ENCODE measurements at places on chromosomes 1 and 21. TPM values are rescaled to one million over a fixed set of nuclear protein-coding genes. Genes with fewer than 3 reads are reported as not detected.

The TMEM54 gene
- not detected for total RNA-seq

DNA sequence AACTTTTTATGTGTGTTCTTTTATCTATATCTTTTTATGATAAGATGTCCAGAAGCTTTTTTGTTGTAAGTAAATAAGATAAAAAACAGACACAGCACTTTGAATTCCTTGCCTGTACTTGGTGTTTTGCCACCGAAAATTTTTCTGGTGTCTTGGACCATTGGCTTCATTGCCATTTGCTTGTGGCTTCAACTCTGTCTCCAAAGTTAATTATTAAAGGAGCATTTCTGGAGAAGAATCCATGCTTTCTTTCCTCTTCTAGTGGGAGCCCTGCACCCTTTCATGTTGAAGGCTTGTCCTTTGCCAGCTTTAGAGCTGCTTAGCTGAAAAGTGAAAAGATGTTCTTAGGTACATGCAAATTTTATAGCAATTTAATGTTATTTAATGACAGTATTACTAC, 112.2 kb downstream of the DYRK1A start:
- no peak for DNase-seq
- H3K36me3 ChIP-seq: peaks cover 40% of the 10 kb centered on the region
- H3K27me3 ChIP-seq: no peaks in the 10 kb centered on the region
- no peak overlapping the region for H3K4me3 ChIP-seq
- peaks cover 20% of the 10 kb centered on the region for H3K4me1 ChIP-seq

DNA sequence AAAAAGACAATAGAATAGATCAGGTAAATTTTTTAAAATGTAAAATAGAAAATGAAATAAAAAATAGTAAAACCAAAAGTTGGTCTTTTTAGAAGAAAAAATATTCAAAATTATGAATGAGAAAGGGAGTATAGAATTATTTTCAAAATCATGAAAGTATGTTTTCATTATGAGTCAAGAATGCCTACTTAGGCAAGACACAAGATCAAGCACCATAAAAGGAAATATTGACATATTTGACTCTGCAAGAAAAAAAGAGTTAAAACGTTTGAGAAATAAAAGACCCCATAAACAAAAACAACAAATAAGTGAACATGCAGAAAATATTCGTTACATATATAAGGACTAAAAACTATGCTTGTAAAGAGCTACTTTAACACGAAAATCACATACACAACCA, 4.8 kb upstream of the COX20 start:
- no peak overlapping the region for H3K27ac ChIP-seq
- no peak for DNase-seq
- H3K27me3 ChIP-seq: no peaks in the 10 kb centered on the region

The ARHGAP30 gene
- 204 TPM for total RNA-seq

DNA sequence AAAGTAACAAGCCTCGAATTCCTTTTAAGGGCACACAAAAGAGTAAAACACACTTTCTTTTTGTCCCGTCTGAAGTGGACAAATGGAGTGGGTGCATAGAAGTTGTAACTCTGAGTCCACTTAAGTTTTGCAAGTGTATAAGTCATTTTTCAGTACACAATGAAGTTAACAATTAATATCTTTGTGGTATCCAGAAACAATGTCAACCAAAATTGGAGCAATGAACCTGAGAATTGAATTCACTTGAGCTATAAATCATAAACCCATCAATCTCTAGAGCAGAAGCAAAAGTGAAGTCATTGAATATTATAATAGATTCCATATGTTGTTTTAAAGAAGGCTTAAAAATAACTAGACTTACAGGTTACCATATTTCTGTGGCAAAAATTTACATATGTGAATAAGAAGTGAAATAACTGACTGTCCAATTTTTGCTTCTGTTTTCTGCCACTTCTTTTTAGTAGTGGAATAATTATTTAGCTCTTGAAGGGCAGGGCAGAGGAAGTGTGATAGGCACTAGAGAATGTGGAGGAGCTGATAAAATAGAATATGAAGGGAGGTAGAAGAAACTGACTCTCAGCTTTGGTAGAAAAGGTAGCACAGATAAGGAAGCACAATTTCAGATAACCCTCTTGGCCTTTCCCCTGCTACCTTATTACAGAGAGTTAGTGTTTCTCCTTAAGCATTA, 73.9 kb upstream of the RGL1 start:
- no peaks in the 10 kb centered on the region for H3K36me3 ChIP-seq
- H3K4me3 ChIP-seq: no peak overlapping the region
- peaks cover 2% of the 10 kb centered on the region for H3K27me3 ChIP-seq
- H3K4me1 ChIP-seq: no peaks in the 10 kb centered on the region

DNA sequence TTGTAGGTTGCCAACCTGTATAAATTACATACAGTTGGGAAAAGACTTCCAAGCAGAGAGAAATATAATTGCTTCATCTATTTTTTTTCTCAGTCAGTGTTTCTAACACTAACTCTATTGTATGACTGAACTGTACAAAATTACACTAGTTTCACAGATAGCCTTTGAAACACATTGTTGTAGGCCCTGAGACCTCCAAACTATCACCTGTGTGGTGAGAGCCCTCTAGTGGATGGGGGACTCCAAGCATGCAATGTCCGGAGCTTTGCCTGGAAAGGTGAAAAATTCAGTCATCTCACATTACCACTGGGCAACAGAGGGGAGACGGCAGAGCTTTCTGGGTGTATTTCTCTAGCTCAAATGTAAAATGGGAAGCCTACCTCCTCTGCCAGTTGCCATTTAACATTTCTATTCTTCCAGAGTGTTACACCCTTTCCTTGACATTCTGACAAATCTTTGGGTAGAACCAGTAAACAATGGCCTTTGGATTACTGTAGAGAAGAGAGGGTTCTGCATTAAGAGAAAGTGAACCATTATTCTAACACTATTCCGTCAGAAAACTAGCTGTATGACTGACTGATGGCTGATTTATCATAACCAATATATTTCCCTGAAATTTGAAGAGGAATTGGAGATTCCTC, 212.2 kb downstream of the LYPLAL1 start:
- no peak overlapping the region for H3K4me3 ChIP-seq
- no peak overlapping the region for H3K27ac ChIP-seq
- H3K4me1 ChIP-seq: no peaks in the 10 kb centered on the region

The CBR3 gene
- 1.8 TPM for total RNA-seq

The RABGGTB gene
- 116 TPM for total RNA-seq

The SLC1A7 gene
- not detected for total RNA-seq

GRCh38 chr1:114154963-114155322, 1.3 kb upstream of the SYT6 start:
- H3K4me3 ChIP-seq: no peak overlapping the region
- peaks cover 21% of the 10 kb centered on the region for H3K27me3 ChIP-seq
- no peaks in the 10 kb centered on the region for H3K36me3 ChIP-seq
- H3K27ac ChIP-seq: no peak overlapping the region
- H3K4me1 ChIP-seq: peaks cover 19% of the 10 kb centered on the region

GRCh38 chr21:35256468-35256988, 207.4 kb upstream of the RUNX1 start:
- no peaks in the 10 kb centered on the region for H3K4me1 ChIP-seq
- H3K27me3 ChIP-seq: peaks cover 2% of the 10 kb centered on the region
- DNase-seq: no peak
- no peaks in the 10 kb centered on the region for H3K36me3 ChIP-seq
- no peak overlapping the region for H3K4me3 ChIP-seq

The SAMSN1 gene
- 112 TPM for total RNA-seq

DNA sequence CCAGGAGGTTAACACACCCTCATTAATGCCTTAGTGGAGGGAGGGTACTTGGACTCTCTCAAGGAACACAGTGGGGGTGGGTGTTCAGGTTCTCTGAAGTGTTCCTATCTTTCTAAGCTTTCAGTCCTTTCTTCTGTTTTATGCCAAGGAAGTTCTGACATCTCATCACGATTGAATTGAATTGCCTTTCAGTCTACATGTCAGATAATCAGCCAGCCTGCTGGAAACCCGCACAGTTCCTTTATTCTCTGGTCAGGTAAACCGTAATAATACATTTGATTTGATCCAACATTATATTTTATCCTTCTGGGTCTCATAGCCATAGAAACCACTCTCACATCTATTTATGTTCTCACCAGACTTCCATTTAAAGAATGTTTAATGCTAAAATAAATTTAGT, 339.0 kb downstream of the RWDD3 start:
- H3K36me3 ChIP-seq: no peaks in the 10 kb centered on the region
- no peak overlapping the region for H3K27ac ChIP-seq

The MMEL1 gene
- 0.79 TPM for total RNA-seq

- peaks cover 2% of the 10 kb centered on the region for H3K27me3 ChIP-seq
- no peak for DNase-seq
- no peak overlapping the region for H3K27ac ChIP-seq
- no peaks in the 10 kb centered on the region for H3K36me3 ChIP-seq
These were observed 289.7 kb downstream of the TM2D1 start for GRCh38 chr1:61435226-61435625.

DNA sequence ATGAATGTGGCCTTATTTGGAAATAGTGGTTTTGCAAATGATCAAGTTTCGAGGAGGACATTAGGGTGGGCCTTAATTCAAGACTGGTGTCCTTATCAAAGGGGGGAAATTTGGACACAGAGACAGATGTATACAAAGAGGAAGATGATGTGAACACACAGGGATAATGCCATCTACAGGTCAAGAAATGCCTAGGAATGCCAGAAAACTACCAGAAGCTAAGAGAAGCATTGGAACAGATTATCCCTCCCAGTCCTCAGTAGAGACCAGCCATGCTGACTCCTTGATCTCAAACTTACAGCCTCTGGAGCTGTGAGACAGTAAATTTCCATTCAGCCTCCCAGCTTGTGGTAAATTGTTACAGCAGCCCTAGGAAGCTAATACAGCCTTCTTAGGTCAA, 151.4 kb downstream of the PTGER3 start:
- H3K27ac ChIP-seq: no peak overlapping the region
- no peaks in the 10 kb centered on the region for H3K36me3 ChIP-seq

GRCh38 chr1:99281105-99281504, 16.8 kb downstream of the PLPPR4 start:
- DNase-seq: no peak
- H3K4me1 ChIP-seq: no peaks in the 10 kb centered on the region
- H3K27me3 ChIP-seq: no peaks in the 10 kb centered on the region
- H3K27ac ChIP-seq: no peak overlapping the region

The TMCC2 gene
- 1.8 TPM for total RNA-seq

GRCh38 chr21:44539991-44540666, at the start of gene KRTAP10-1:
KRTAP10-1 (minus strand) TSS chr21:44540195; CDS start chr21:44540150, 45 bp downstream.
- H3K27ac ChIP-seq: no peak within 1 kb of the TSS
- H3K4me1 ChIP-seq: no peaks in the 10 kb centered on the region
- H3K36me3 ChIP-seq: no peaks in the 10 kb centered on the region
- H3K27me3 ChIP-seq: no peaks in the 10 kb centered on the region
- no peak for DNase-seq
- H3K4me3 ChIP-seq: no peak within 1 kb of the TSS

The NR5A2 gene
- not detected for total RNA-seq

The CRYAA gene
- not detected for total RNA-seq

DNA sequence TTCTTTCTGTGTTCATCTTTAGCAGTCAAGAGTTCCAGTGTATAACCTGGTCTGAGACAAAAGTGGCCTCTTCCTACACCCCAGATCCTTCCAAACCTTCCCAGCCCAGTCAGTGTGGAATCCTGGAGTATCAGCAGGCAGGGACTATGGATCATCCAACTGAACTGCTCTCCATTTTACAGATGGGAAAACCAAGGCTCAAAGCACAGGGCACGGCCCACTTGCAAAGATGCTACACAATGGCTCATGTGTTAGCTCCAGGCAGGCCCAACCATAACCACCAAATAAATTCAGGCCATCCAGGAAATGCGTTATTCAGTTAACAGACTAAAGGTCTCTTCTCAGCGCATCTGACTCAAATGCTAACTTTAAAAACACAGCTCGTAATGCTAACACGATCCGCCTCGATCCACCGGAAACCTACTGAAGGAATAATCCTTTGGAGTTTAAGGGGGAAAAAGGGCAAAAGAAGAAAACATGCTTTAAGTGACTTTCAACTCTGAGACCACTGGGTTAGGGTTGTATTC, 7.1 kb downstream of the GLIS1 start:
- H3K27me3 ChIP-seq: peaks cover 7% of the 10 kb centered on the region
- H3K4me3 ChIP-seq: no peak overlapping the region
- H3K36me3 ChIP-seq: no peaks in the 10 kb centered on the region
- no peak overlapping the region for H3K27ac ChIP-seq
- H3K4me1 ChIP-seq: no peaks in the 10 kb centered on the region

DNA sequence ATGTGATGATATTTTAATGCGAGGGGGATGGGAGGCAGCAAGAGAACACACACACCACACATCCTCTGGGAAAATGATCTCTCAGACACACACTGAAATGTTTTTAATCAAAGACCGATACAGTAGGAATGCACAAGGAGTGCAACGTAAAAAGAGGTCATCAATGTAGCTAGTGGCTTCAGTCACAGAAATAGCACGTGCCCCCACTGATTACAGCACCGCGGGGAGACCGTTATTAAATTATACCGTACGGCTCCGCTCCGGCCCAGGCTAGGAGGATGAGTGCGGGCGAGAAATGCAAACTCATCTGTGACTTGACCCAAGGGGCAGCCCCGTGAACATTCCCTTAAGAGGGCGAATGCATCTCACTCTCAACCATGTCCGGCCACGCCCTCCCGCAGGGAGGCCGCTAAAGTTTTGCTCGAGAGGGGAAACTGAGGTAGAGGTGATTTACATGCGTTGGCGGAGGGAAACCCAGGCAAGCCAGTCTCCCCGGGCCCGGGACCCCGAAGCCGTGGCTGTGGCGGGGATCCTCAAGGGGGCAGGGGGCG, 552 bp downstream of the UBR4 start:
- H3K4me1 ChIP-seq: peaks cover 51% of the 10 kb centered on the region
- H3K36me3 ChIP-seq: peaks cover 5% of the 10 kb centered on the region
- no peaks in the 10 kb centered on the region for H3K27me3 ChIP-seq

DNA sequence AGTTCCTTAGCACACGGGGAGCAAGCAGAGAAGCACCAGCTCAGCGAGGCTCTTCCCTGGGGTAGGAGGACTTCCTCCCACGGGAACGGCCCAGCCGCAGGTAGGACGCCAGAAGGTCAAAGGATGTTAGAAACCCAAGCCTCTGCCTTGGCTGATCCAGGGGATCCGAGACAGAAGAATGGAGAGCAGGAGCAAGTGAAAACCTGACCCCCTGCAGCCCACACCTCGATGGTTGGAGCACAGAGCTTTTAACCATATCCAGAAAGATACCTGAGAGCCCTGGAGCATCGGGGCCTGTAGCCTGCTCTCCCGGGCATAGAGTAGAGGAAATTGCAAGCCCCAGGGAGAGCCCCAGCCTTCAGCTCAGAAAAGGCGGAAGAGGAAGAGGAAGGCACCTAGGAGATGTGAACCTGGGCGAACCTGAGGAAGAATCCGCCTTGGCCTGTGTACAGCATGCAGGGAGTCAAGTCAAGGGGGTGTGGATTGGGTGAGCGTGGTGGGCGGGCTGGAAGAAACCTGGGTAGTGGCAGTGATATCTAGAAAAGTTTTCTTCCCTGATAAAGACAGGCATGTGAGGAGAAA, 76.3 kb downstream of the PSMG1 start:
- DNase-seq: no peak
- H3K27me3 ChIP-seq: no peaks in the 10 kb centered on the region
- no peaks in the 10 kb centered on the region for H3K4me1 ChIP-seq

GRCh38 chr1:180178511-180179161, 24.0 kb downstream of the QSOX1 start:
- H3K27me3 ChIP-seq: no peaks in the 10 kb centered on the region
- H3K27ac ChIP-seq: no peak overlapping the region
- H3K36me3 ChIP-seq: peaks cover under 1% of the 10 kb centered on the region
- no peaks in the 10 kb centered on the region for H3K4me1 ChIP-seq
- peak; percentile 38 for DNase-seq
- no peak overlapping the region for H3K4me3 ChIP-seq

The NFASC gene
- not detected for total RNA-seq

GRCh38 chr21:45120975-45121374, 46.6 kb downstream of the ADARB1 start:
- H3K4me1 ChIP-seq: no peaks in the 10 kb centered on the region
- H3K27me3 ChIP-seq: no peaks in the 10 kb centered on the region
- no peak overlapping the region for H3K27ac ChIP-seq
- H3K36me3 ChIP-seq: peaks cover 6% of the 10 kb centered on the region
- DNase-seq: no peak
- H3K4me3 ChIP-seq: no peak overlapping the region
